A549 treated with DMSO at 1 μM for 4 hours (cell line): ENCODE measurements at places on chromosomes 5 and 9. TPM values are rescaled to one million over a fixed set of nuclear protein-coding genes. Genes with fewer than 3 reads are reported as not detected.

HTR1A gene
- total RNA-seq, result not detected in 5 replicates

BHMT gene
- total RNA-seq, result not detected in 5 replicates

SCGB3A2 gene
- not detected in 5 replicates for total RNA-seq

CD14 gene
- 3.6 to 4.4 TPM (median 4.0 TPM) in 5 replicates for total RNA-seq

PCDHGA11 gene
- total RNA-seq, result not detected in 5 replicates

DNLZ gene
- total RNA-seq, result 19.0 to 36.9 TPM (median 31.0 TPM) in 5 replicates

PCDHGA4 gene
- total RNA-seq, result 0.09 to 0.17 TPM (median 0.14 TPM) in 5 replicates

SLC6A19 gene
- not detected in 5 replicates for total RNA-seq

DCANP1 gene
- not detected in 5 replicates for total RNA-seq

AKNA gene
- total RNA-seq, result 4.0 to 4.6 TPM (median 4.3 TPM) in 5 replicates

TXNDC8 gene
- not detected in 5 replicates for total RNA-seq

OTULINL gene
- total RNA-seq, result 4.4 to 6.1 TPM (median 5.6 TPM) in 5 replicates

GDNF gene
- not detected in 5 replicates for total RNA-seq

LCN15 gene
- not detected in 5 replicates for total RNA-seq

SPINK4 gene
- 0.40 TPM in 1 of 5 replicates, not detected in the others for total RNA-seq

LRRC19 gene
- total RNA-seq, result not detected in 5 replicates

MFAP3 gene
- 22.9 to 31.2 TPM (median 29.7 TPM) in 5 replicates for total RNA-seq

FCN2 gene
- total RNA-seq, result not detected in 5 replicates

EGFL7 gene
- total RNA-seq, result 41.7 to 60.0 TPM (median 50.7 TPM) in 5 replicates

MEIKIN gene
- total RNA-seq, result not detected in 5 replicates

RNF208 gene
- 1.2 to 2.7 TPM (median 1.8 TPM) in 5 replicates for total RNA-seq

FYB1 gene
- total RNA-seq, result 12.9 to 18.3 TPM (median 17.1 TPM) in 5 replicates

C9orf43 gene
- total RNA-seq, result 0.45 to 1.2 TPM (median 0.54 TPM) in 5 replicates

PFN3 gene
- total RNA-seq, result not detected in 5 replicates

ELAVL2 gene
- total RNA-seq, result 0.05 TPM in 1 of 5 replicates, not detected in the others

PHAX gene
- 53.1 to 63.2 TPM (median 55.8 TPM) in 5 replicates for total RNA-seq

NUTM2G gene
- total RNA-seq, result 0.03 TPM in 1 of 5 replicates, not detected in the others

ACSL6 gene
- 0.07 to 0.16 TPM (median 0.10 TPM) in 4 of 5 replicates, not detected in the other for total RNA-seq

WDR70 gene
- 9.3 to 16.2 TPM (median 12.2 TPM) in 5 replicates for total RNA-seq

ZNG1A gene
- total RNA-seq, result 25.4 to 27.8 TPM (median 26.3 TPM) in 5 replicates

PAPPA gene
- total RNA-seq, result 27.7 to 47.1 TPM (median 38.6 TPM) in 5 replicates
